CD8-positive, alpha-beta T cell (primary cell): ENCODE measurements at places on chromosomes 13 and 19.

GRCh38 chr19:49434907-49435583, 6.3 kb downstream of the SLC17A7 start:
- no peak for DNase-seq

GRCh38 chr13:32205431-32206096, 109.6 kb downstream of the ZAR1L start:
- no peak for DNase-seq

DNA sequence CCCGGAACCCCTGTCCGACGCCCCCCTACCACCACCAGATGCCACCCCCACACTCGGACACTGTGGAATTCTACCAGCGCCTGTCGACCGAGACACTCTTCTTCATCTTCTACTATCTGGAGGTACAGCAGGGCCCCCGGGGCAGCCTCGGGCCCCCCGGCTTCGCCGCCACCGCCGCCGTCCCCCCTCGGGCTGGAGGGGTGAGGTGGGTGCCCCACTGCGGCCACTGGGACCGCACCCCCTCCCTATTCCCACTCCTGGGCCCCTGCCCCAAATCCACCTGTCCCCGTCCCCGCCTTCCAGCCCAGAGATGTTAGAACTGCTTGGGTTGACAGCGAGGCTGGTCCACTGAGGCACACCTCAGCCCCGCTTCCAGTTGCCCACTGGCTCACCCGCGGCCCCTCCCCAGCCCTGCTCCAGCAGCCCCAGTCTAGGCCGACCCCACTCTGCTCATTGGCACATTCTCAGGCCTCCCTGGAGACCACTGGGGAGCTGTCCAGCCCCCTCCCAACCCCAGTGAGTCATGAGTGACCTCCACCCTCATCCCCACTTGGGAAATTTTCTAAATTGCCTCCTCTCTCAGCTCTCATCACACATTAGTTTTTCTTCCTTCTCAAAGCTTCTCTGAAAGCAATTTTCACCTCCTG, 6.5 kb downstream of the LENG1 start:
- DNase-seq, result no peak

GRCh38 chr13:79772811-79773210, 291.9 kb downstream of the NDFIP2 start:
- DNase-seq, result no peak

- DNase-seq, result no peak
Observed at GRCh38 chr13:98541191-98541590, 35.7 kb downstream of the STK24 start.

- no peak for DNase-seq
Observed at GRCh38 chr13:30133554-30133912, 173.8 kb downstream of the KATNAL1 start.

DNA sequence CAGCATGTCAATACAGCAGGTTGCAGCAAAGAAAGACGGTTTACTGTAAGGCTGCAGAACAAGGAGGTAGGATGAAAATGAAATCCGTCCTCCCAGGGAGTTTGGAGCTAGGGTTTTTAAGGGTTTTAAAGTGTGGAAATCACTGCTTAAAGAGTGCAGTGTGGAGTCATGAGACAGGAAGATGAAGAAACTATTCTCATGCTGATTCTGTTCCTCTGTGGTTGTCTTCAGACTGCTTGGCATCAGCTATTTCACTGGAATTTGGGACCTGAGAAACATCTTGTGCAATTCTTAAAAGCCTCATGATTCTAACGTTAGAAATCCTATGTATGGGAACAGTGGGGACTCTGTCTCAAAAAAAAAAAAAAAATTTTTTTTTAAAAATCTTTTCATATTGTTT, 11.4 kb downstream of the ZNF331 start:
- DNase-seq, result no peak

DNA sequence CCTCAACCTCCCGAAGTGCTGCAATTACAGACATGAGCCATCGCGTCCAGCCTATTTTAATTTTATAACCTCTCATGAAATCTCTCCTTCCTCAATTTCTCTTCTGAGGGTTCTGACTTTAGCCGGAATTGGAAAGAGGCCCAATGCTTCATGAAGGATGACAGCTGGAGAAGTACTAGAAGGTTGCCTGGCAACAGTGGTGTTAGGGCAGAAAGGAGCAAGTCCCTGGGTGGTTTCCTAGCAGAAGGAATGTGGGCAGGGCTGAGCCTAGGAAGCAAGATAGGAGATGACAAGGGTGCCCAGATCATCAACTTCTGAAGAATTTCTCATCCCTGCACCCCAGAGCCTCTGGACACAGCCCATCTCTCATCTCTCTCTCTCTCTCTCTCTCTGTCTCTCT, 25.8 kb downstream of the CACNG6 start:
- no peak for DNase-seq

- DNase-seq, result no peak
Observed at GRCh38 chr19:49824662-49825061, 6.6 kb downstream of the MED25 start.

- DNase-seq, result no peak
Observed at GRCh38 chr13:39268398-39268797, 230.1 kb downstream of the NHLRC3 start.

- no peak for DNase-seq
Observed at GRCh38 chr13:34672631-34673030, 269.4 kb upstream of the NBEA start.

DNA sequence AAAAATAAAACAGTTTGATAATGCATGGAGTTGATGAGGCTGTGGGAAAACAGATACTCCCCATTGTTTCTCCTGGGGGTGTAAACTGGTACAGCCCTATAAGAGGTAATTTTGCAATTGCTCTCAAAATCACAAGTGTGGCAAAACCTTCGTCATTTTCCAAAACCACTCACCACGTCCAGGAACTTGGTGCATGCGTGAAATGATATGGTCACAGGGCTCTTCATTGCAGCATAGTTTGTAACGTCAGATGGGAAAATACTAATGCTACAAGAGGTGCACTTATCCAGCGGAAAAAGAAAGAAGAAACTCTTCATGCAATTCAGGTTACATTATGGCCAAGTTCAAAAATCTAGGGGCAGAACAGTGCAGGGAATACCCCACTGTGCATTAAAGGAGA, 11.9 kb upstream of the PLAUR start:
- no peak for DNase-seq
